Renal pelvis (tissue), 12 donors: ENCODE measurements at places on chromosomes 2 and 18. TPM values are rescaled to one million over a fixed set of nuclear protein-coding genes. Genes with fewer than 3 reads are reported as not detected.

- DNase-seq: no peak
Measured at GRCh38 chr18:9982711-9983110, 68.9 kb downstream of the VAPA start.

Gene GPR39
- polyA plus RNA-seq: 4.1 TPM

GRCh38 chr2:71600555-71600954 lies 147.2 kb downstream of the DYSF start:
- no peak for DNase-seq

Gene C1QL2
- not detected for polyA plus RNA-seq

DNA sequence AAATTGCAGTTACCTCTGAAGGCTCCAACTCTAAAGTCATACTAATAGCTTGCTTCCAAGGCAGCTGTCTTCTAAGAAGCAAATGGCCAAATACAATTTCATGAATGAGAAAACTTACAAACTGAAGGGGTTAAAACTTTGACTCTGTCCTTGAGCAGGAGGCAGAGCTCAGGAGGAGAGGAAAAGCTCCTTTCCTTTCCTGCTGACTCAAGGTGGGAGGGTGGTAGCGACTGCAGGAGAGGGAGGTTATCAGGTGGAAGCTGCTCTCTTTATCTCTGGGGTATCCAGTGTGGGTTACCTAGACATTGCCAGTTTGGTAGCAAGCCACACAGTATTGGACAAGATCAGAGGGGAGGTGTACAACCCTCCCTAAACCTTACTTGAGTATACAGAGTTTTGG lies 2.7 kb upstream of the EFEMP1 start:
- DNase-seq: no peak

GRCh38 chr2:241031436-241032165 lies 33.2 kb downstream of the SNED1 start:
- no peak for DNase-seq

DNA sequence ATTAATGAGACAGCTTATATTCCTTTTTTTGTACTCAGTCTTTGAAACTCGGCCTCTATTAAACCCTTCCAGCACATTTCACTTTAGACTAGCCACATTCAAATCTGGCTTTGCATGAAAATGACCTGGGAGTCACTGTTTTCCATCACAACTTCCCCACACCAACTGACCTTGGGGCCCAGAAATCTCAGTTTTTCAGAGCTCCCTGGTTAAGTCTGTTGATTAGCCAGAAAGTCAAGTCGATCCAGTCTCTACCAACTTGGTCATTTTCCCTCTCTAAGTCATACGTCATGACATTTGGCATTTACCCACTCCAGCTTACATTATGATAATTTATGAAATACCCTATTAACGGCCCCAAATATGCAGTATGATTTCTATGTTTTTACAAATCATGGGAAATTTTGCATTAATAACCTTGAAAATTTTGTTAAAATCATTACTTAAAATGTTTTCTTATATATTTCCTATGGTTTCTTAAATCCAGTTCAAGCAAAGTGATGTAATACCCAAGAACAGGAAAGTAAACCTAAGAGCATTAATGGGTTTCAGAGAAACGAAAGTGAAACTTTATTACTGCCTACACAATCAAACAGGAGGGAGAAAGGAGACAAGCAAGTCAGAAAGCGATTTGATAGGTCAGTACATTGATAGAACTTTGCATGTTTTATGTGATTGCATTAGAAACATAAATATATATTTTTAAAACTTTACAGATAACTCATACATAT lies 77.1 kb downstream of the SPATS2L start:
- no peak for DNase-seq

GRCh38 chr18:52903857-52904256 lies 563.9 kb downstream of the DCC start:
- peak; percentile 34 for DNase-seq

Gene SLC5A7
- 0.76 TPM for polyA plus RNA-seq
